ENCODE measurements at places on chromosomes 2 and 18.

DNA sequence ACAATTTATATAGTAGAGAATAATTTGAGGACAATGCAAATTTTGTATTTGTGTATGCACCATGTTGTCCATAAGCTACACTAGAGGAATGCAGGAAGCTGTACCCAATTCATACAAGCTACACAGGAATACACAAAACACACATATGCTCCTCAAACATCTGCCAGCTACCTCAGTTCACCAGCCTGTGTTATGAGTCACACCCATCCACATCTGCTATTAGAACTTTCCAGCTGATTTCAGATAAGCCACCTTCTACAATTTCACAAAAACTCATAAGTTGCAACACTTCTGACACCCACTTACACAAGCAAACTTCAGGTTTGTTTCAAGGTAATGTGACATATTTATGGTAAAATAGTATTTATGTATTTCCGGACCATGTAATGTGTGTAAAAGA is 438.9 kb downstream of the SATB2 start:
- DNase-seq = no peak

GRCh38 chr18:41504316-41504715 is 450.7 kb upstream of the PIK3C3 start:
- DNase-seq = no peak

DNA sequence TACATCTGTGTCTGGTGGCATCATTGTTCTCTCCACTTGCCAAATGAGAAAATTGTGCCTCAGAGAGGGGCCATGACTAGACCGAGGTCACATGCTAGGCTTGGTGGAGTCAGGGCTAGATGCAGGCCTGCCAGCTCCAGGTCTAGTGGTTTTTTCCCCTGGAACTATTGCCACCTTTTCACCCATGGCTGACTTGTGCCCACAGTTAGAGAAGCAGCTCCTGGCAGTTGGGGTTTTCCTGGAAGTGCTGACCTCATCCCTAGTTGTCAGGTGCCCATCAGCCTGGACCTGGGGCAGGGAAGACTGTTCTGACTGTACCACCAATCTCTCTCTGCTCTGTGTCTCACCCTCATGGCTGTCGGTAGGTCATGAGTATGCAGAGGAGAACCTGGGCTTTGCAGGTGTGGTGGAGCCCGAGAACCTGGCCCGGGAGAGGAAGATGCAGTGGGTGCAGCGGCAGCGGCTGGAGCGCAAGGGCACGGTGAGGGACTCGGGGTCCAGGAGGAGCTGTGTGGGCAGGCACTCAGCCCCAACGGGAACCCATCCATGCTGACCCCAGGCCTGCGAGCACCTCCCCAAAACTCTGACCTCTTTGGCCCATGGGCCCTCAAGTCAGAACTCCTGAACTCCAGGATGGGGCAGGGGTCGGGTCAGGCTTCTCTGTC is 12.4 kb upstream of the CATIP start:
- no peak for DNase-seq

DNA sequence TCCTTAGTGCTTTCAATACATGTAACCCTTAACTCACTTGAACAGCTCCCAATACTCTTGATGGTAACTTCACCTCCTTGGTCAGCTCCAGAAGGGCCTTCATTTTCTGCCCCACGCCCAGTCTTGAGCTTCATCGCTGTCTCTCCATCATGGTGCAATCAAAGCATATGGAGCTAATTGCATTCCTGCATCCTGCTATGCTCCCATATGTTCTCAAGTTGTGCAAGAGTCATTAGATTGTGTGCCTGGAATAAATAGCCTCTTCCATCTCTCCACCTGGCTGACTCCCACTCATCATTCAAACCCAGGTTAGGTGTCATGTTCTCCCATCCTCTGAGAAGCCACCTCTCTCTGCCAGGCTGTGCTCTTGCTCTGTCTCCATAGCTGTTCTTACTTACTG is 364.5 kb upstream of the RGPD4 start:
- no peak for DNase-seq

- DNase-seq = no peak
Measured at GRCh38 chr2:63589148-63589958, 590 bp downstream of the MDH1 start.

DNA sequence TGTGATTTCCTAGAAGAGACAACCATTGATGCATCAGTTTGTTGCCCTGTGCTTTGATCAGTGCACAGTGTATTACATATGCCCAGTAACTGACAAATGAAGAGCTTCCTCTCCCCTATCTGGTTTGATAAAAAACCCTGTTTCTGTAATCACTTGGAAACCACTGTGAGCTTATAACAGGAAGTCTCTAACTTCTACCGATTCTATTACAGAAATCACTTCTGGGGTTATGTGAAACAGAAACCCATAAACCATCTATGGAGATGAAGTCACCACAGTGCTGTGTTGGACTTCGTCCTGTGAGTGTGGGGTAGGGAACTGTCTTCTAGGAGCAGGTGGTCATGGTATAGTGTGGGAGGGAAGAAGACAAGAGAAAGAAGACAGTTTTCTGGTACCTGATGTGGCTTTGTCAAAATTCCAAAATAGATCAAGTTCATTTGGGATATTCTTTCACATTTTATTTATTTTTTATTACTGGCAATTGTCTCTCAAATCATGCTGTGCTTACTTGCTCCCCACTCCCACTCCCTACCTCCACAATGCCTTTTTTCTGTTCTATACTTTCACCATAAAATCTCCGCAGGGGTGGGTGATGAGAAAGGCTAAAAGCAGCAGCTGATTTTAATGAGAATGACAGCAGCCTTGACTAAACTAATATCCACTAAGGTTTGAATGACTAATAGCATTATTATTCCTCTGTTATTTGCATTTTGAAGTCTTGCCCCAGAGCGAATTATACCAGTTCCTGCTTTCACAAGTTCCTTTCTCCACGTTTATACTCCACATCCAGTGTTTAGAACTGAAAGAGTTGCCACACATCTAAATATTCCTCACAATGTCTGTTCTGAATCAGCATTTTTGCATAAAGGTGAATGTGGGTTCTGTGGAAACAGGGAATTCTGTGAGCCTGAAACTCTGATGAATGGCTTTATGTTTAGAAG is 41.7 kb upstream of the RND3 start:
- no peak for DNase-seq

GRCh38 chr2:10237392-10238321 is 65.0 kb upstream of the HPCAL1 start:
- no peak for DNase-seq

DNA sequence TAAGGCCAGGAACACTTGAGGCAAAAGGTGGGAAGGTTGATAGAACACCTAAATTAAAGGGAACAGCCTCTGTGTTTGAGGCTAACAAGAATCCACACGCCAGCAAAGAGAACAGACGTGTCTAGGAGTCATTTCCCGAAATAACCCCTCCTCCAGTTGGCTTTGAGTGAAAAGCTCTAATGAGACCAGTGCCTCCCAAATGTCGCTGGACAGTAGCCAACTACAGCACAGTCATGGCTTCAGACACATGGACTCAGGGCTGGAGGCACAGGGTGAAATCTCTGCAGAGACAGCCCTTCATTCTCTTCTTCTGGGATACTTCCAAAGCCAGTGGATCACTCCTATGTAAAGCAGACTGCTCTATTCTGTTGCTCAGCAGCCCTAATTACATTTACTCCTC is 49.6 kb downstream of the SOWAHC start:
- no peak for DNase-seq

- no peak for DNase-seq
Measured at GRCh38 chr2:174176898-174177297, 71.4 kb downstream of the OLA1 start.

DNA sequence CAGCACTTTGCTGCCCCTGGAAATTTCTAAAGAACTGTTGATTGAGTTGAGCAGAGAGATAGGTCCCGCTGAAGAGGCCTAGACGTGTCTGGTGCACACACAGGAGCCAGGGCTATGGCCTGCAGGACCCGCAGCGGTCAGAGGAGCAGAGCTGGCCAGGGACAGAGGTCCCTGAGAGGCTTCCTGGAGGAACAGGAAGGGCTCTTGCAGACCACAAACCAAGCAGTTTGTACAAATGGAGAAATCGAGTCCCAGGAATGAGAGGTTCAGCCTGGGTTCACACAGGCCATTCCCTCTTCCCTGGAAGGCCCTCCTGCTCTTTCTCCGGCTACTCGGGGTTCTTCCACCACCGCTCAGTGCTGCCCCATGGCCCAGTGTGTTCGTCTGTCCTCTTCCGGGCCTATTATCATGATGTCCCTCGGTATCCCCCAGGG is 1.2 kb upstream of the BIN1 start:
- DNase-seq = no peak

GRCh38 chr2:88738271-88738670 is 46.8 kb downstream of the RPIA start:
- no peak for DNase-seq

DNA sequence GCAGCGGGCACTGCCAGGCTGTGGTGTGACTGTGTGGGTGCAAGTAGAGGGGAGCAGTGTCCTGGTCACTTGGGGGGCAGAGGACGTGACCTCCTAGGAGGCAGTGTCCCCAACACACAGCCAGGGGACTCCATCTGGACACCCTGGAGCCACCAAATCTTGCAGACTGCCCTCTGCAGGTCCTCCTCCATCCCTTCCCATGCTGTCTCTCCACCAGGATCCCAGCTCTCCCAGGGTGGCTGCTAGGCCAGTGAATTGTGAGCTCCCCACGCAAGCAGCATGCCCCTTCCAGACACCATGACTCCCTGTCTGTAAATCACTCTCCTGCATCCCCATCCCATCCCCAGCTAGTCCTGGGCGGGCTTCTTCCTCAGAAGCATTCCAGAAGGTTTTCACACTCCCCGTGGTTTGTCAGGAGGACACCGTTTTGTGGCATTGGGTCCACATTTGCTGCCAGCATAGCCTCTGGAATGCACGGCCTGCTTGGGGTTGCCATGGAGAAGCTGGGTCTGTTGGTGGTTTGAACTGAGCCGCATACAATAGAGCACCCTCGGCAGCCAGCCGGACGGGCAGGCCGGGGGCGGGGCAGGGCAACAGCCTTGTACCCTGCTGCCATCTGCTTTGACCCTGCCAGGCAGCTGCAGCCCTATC is 210.7 kb downstream of the KLHL29 start:
- DNase-seq = no peak

GRCh38 chr2:241860184-241861078 is 1.7 kb upstream of the PDCD1 start:
- DNase-seq = no peak

- no peak for DNase-seq
Measured at GRCh38 chr2:11610624-11611242, 59.3 kb downstream of the NTSR2 start.

- no peak for DNase-seq
Measured at GRCh38 chr2:20361893-20362292, 11.2 kb upstream of the PUM2 start.

DNA sequence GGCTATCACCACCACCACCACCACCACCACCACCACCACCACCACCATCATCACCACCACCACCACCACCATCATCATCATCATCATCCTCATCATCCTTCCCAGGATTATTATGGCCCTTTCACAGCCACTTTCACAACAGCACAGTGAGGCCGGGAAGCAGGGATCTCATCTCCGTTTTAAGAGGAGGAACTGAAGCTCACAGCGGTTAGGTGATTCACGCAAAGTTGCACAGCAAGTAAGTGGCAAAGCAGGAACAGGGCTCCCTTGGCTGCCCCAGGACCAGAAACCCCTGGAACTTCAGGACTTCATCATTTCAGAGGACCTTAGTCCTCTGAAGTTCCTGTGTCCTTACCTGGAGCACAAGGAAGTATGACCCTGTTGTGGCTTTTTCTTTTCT is 26.8 kb downstream of the MRPL35 start:
- no peak for DNase-seq

- DNase-seq = no peak
Measured at GRCh38 chr2:31297751-31298150, 63.8 kb downstream of the EHD3 start.

DNA sequence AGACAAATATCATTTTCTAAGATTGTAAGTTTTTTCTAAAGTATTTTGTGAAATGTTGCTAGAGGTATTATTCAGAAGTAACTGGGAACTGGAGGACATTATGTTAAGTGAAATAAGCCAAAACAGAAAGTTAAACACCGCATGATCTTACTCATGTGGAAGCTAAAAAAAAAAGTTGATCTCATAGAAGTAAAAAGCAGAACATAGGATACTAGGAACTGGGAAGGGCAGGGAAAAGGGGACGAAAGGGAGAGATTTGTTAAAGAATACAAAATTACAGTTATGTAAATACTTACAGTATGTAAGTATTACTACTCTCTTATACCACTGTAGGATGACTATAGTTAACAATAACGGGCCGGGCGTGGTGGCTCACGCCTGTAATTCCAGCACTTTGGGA is 46.7 kb upstream of the CDKL4 start:
- DNase-seq = no peak

DNA sequence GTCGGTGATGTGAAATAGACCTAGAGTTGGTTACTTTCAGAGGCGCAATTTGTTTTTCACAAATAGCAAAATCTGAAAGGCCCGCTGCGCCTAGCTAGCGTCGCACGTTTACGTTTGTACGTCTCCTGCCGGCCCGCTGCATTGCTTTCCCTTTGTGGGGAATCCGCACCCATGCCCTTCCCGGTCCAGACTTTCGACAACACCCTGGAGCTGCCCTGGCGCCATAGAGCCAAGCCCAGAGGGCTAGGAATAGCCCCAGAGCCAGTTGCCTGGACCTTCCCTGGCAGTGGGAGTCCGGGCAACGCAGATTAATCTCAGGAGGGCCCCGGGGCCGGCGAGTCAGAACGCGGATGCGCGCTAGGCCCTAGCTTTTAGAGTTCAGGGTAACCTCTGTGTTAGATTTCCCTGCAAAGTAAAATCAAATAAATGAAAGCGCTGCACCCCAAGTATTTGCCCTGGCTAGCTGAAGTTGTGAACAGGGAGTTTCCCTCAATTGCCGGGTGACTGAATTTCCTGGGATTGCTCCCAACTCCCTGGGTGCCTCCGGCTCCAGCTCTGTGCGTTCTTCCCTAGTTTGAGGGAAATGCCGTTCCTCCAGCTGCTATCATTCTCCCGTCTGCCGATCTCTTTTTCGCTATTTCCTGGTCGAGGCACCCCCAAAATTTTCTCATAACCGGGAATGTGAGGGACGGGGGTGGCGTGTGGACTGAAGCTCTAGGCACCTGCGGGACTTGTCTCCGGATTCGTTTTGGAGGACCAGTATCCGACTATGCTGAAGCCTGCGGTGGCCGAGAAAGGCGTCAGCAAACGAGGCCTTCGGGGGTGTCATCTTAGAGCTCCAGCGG is 1.2 kb upstream of the EN1 start:
- DNase-seq = no peak

GRCh38 chr2:25226827-25227226 is 58.4 kb upstream of the POMC start:
- no peak for DNase-seq

- no peak for DNase-seq
Measured at GRCh38 chr2:60318544-60318943, 234.9 kb downstream of the BCL11A start.

DNA sequence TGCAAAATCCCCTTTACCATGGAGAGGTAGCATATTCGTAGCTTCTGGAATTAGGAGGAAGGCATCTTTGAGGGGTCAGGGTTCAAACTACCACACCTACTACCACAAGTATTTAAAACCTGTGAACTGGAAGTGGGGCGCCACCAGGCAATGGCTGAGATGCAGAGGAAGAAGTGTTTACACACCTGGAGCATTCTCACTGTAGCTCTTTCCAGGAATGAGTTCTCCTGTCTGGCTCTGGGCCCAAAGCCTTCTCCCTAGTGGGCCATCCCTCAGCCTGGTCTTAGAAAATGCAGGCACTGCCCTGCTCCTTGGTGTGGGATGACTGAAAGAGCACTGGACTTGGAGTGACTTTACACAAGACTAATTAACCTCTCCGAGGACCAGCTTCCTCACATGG is 30.7 kb upstream of the FOXI3 start:
- DNase-seq = no peak

GRCh38 chr2:144079803-144080202 is 440.1 kb downstream of the ZEB2 start:
- DNase-seq = no peak

- DNase-seq = no peak
Measured at GRCh38 chr18:3626929-3627458, 177.0 kb downstream of the TGIF1 start.

Data from stimulated activated CD4-positive, alpha-beta T cell treated with anti-CD3 and anti-CD28 coated beads, Interleukin-4, amount 100 ng/mL, for 4 hours (primary cell).